ENCODE measurements at places on chromosomes 5 and 9.

DNA sequence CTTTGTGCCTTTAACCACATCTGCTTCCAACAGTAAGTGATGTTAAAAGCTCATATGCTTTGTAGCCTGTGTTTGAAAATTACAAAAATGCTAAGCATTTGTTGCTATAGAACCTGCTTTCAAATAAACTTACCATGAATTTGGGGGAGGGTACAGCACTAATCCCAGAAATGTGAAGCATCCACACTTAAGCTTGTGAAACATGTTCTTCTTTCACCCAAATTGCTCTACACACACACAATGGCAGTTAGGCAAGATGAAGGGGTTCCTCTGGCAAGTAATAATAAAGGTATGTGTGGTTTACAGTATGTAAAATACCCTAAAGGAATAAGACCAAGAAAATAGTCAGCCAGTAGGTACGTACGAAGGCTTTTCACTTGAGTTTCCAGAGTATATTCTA is 165.6 kb downstream of the SMARCA2 start:
- no peak for DNase-seq

GRCh38 chr5:60794691-60795090 is 49.4 kb downstream of the ELOVL7 start:
- DNase-seq = no peak

- no peak for DNase-seq
Measured at GRCh38 chr5:173750538-173751265, 134.3 kb upstream of the BOD1 start.

GRCh38 chr9:69223605-69224004 is 49.5 kb downstream of the TJP2 start:
- no peak for DNase-seq

DNA sequence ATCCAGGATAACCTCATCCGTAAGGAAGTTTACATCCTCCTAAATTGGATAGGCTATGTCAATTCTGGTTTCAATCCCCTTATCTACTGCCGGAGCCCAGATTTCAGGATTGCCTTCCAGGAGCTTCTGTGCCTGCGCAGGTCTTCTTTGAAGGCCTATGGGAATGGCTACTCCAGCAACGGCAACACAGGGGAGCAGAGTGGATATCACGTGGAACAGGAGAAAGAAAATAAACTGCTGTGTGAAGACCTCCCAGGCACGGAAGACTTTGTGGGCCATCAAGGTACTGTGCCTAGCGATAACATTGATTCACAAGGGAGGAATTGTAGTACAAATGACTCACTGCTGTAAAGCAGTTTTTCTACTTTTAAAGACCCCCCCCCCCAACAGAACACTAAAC is 1.3 kb downstream of the ADRB2 start:
- no peak for DNase-seq

DNA sequence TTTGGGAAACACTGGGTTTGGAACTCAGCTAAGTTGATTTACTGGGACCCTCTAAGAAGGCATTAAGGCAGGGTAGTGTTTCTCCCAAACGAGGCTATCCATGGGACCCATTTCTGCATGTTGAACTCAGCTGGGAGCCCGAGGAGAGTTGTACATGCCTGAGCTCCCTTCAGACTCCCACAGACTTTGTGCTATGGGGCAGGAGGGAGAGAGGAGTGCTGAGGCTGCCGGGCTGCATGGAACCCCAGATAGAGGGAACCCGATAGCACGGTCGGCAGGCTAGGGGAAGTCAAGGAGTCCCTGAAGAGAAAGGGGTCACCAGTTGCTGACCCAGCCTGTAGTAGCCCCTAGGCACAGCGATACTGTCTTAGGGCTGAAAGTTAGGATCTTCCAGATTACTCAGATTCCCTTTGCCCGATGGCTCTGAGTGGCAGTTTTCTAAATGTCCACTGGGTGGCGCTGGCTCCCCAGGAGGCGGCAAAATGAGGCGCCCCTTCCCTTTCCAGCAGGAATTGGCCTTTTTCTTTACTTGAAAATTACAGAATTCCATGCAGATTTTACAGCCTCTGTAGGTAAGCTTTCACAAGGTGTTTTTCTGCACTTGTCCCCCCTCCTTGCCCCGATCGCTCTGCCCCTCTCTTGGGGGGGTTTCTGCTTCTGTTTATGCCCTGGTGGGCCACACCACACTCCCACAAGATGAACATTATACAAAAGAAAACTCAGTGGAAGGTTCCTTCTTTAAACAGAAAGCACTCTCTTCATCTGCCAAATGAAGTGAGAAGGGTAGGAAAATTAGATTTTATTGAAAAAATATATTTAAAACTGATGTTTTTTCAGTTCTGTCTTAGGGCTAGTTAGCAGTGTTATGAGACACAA is 17.8 kb downstream of the NANS start:
- DNase-seq = no peak

DNA sequence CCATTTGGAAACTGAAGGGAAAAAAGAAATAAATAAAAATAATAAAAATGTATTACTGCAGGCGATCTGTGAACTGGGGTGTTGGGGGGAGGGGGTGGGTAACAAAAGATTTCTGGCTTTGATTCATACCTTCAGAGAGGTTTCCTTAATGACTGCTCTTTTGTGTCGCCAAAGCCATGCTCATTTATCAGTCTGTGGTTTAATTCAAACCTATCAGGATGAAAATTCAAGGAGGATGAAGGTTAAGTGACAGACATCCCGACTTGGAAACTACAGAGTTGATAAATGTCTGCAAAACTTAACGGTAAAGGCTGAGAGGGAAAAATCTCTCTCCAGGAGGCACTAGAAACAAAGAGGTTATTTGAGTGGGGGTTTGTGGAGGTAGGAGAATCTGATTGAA is 278.2 kb downstream of the PSAT1 start:
- DNase-seq = no peak

GRCh38 chr9:14043483-14043882 is 270.5 kb downstream of the NFIB start:
- DNase-seq = no peak

GRCh38 chr5:178777520-178777919 is 47.1 kb upstream of the ZNF354A start:
- no peak for DNase-seq

DNA sequence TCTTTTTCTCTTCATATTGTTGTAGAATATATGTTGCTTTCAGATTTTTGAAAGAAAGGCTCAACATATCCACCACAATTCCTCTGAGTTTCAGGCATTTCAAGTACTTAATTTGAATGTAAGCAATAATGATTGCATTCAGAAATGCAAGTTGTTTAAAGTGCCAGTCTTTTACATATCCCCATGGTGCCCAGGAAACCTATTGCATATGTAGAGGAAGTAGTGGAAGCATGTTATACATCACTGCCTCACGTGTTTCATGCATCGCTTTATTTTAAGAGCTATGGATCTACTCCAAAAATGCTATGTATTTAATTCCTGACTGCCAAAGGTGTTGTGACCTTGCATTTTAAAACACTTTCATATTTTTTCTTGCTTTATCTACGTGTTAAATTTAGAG is 28.1 kb downstream of the CPEB4 start:
- no peak for DNase-seq

DNA sequence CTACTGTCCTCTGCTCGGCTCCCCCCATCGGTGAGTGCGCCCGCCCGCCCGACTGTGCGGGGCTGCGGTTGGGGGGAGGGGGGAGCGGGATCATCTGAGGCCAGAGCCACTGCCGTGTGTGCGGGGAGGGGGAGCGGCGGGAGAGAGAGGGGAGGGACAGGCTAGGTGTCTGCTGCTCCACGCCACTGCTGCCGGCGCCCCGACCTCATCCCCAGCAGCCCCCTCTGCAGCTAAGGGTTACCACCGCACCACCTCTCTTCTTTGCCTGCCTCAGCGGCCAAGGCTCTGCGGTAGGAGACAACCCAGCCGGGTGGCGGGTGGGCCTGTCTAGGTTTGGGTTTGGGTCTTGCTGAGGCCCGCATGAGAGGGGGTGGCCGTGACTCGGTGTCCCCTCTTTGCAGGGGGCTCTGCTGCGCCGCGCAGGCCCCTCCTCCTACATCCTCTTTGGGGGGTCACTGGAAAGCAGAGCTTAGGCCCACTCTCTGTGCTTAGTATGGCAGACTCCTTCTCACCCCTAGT is 670 bp upstream of the PURA start:
- DNase-seq = no peak

DNA sequence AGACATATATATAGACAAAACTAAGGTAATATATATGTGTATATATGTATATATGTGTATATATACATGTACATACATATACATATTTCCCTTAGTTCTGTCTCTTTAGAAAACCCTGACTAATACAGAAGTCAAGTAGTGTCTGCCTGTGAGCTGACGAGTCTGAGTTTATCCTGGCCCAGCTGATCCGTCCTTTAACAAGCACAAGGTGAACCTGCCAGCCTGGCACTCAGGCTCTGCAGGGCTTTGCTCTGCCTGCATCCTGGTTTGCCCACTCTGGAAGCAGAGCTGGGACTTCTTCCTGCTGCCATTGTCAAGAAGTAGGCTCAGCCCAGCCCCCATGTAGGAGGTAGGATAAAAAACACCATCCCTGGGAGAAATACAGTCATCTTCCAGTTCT is 388.0 kb downstream of the ICE1 start:
- DNase-seq = no peak

DNA sequence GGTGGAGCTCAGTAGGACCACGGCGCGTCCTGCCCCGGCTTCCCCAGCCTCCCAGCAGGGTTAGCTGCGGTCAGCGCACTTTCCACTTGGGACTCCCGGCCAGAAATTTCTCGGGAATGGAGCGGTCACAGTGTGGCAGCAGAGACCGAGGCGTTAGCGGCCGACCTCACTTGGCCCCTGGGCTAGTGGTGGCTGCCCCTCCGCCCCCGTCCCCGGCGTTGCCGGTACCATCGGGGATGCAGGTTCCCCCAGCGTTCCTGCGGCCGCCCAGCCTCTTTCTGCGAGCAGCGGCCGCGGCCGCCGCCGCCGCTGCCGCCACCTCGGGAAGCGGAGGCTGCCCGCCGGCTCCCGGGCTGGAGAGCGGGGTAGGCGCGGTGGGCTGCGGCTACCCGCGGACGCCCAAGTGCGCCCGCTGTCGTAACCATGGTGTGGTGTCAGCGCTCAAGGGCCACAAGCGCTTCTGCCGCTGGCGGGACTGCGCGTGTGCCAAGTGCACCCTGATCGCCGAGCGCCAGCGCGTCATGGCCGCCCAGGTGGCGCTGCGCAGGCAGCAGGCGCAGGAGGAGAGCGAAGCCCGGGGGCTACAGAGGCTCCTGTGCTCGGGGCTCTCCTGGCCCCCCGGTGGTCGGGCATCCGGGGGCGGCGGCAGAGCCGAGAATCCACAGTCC is 460 bp downstream of the DMRTA1 start:
- no peak for DNase-seq

DNA sequence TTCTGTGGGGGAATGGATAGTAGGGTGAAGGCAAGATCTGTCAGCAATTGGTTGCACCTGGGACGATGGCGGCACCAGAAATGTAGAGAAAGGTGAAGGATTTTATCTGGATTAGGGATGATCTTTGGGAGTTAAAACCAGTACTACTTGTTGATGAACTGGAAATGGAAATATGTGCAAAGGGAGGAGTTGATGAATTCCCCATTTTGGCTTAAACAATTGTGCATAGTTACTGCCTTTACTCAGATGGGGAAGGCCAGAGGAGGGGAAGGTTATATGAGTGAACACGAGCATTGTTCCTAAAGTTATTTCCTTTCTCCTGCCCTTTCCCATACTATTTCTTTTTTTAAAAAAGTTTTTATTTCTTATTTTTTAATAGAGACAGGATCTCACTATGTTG is 19.1 kb downstream of the NNT start:
- no peak for DNase-seq

- no peak for DNase-seq
Measured at GRCh38 chr9:73743826-73744225, 592.2 kb downstream of the ANXA1 start.

DNA sequence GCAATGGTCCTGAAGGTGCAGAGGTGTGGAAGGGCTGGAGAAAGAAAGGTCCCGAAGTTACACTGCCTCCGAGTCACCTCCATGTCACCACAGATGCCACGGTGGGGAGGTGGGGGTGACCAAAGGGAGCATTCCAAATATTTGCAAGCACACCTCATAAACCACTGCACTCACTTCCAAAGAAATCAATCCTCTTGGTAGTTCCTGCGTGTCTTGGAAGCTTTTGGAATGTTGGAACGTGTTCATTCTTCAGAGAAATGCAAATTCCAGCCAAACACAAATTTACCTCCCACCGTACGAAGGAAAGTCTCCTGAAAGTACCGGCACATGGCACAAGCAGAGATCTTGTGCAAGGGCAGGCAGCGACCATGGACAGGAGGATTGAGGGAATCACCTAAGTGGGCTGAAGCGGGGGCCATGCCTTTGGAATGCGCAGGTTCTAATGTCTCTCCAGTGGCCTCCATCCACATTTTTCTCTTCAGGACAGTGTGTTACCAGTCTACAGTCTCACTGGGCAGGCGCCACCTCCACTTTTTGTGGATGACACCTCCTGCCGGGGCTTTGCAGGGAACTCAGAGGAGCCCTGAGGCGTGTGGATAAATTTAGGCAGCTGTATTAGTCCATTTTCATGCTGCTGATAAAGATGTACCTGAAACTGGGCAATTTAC is 54.0 kb downstream of the NSUN2 start:
- no peak for DNase-seq

- no peak for DNase-seq
Measured at GRCh38 chr5:174189654-174190541, 144.4 kb downstream of the NSG2 start.

DNA sequence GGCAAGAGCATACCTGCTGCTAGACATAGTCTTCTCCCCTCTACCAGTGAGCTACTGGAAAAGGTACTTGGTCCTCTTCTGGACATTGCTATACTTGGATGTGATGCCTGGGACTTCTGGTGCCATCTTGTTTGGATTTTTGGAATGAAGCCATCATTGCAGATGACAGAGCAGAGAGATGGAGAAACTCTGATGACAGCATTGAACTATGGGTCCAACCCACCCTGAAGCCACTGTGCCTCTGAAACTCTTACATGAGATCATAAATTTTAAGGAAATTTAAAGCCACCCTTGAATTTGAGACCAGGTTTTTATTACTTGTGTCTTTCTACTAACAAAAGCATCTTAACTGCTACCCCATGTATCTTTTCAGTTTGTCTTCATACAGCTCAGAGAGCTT is 151.1 kb upstream of the SMIM23 start:
- DNase-seq = no peak

DNA sequence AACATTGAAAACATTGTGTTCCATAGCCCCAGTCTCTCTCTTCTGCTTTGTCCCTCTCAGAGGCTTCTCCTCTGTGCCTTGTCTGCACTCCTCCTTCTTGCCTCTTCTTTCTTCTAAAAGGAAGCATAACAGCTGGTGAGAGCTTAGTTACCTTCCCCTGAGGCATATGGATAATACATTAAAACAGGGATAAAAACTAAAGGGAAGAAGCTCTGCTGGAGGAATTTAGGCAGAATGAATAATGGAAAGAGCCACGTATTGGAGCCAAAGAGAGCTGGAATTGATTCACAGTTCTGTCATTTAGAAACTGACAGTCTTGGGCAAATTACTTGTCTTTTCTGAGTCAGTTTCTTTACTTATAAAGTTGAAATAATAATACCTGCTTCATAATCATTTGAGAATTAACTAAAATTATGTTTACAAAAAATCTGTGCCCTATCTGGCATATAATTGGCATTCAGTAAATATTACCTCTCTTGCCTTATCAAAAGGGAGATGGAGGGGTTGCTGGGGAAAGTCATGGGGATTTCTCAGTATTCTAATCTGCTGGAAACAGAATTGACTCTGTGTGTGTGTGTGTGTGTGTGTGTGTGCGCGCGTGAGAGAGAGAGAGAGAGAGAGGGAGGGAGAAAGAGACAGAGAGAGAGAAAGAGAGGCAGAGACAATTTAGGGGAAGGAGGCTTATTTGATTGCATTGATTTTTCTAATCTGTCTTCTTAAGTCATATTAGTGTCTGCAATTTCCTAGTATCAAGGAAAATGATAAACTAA is 20.2 kb downstream of the ZNF474 start:
- no peak for DNase-seq

GRCh38 chr9:98314381-98315066 is 59.1 kb upstream of the TBC1D2 start:
- no peak for DNase-seq
